SK-N-SH (cell line): ENCODE measurements at places on chromosomes 13 and 19.

DNA sequence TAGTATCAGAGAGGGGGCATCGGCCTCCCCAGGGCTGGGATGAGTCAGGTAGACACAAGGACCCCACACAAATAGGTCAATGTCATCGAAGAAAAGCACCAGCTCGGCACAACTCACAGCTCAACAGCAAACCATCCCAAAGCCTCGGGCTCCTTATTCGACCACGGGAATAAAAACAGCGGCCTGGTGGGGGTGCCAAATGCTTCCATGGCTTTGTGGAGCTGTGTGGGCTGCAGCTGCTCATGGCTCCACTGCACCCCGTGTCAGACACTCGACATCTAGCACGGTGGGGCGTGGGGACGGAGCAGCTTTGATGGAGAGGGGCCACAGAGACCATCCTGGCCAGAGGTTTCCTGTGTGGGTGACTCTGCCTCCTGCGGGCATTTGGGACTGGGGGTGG, 212.5 kb upstream of the SOX1 start:
- no peak for DNase-seq

- no peak for DNase-seq
Observed at GRCh38 chr13:90511903-90512302, 835.6 kb upstream of the MIR17HG start.

GRCh38 chr13:107778094-107778493, 437.2 kb downstream of the LIG4 start:
- peak; percentile 12 for DNase-seq

DNA sequence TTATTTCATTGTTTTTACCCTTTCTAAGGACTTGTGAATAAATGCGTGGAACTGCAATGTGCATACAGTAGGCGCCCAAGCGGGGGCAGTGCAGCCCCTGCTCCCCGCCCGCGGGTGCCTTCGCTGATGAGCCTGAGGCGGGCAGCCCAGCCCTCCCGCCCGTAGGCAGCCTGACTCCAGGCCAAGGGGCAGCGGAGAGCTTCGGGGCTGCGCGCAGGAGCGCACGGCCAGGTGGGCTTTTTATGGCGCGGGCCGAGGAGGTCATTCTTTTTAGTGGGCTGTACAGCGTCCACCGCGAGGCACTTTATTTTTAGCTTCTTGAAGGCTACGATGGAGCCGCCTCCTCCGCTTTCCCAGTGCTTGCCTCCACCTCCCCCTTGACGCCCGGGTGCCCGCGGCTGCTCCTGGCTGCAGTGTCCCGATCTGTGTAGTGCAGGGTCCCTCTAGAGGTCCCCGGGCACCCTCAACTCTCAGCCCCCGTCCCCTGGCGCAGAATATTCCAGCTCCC, 60.5 kb downstream of the CCNE1 start:
- peak; percentile 49 for DNase-seq

DNA sequence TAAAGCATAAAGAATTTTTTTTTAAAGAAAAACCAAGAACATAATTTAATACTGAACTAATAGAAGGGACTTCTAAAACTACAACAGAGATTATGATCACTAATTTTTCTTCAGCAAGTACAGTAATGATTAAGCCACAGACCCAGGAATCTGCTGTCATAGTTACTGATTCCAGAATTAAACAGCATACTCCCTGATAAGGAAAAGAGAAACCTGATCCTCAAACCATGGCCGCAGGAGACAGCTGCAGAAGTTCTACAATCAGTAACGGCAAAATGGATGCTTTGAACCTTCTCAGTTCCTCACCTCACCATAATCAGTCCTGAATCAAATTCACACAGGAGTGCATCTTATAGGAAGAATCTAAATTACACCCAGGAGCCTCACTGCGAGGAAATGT, 939.0 kb upstream of the SLITRK1 start:
- DNase-seq, result peak; percentile 25

- no peak for DNase-seq
Observed at GRCh38 chr19:28492201-28492600, 720.8 kb downstream of the UQCRFS1 start.

DNA sequence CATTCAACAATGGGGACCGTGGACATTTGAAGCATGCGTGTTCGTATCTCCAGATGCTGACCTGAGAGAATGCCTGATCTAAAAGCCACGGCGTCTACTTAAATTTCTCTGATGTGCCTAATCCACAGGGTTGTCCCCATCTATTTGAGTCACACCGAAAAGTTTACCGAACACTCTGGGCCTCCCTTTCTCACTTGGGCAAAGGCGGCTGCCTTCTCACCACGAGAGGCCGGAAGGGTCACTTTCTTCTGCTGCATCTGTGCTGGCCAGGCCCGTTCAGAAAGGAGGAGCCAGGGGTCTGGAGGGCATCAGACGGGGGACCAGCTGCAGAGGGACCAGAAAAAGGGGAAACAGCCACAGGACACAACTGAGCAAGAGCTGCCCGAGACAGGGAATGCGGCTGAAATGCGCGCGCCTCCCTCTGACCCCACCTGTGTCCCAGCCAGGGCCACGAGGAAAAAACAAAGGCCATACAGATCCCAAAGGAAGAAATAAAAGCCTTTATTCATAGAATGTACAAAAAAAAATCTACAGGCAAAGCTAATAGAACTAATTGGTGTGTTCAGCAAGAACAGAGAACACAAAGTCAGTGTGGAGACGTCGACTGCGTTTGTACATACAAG, 71.3 kb upstream of the C13orf46 start:
- DNase-seq, result no peak

DNA sequence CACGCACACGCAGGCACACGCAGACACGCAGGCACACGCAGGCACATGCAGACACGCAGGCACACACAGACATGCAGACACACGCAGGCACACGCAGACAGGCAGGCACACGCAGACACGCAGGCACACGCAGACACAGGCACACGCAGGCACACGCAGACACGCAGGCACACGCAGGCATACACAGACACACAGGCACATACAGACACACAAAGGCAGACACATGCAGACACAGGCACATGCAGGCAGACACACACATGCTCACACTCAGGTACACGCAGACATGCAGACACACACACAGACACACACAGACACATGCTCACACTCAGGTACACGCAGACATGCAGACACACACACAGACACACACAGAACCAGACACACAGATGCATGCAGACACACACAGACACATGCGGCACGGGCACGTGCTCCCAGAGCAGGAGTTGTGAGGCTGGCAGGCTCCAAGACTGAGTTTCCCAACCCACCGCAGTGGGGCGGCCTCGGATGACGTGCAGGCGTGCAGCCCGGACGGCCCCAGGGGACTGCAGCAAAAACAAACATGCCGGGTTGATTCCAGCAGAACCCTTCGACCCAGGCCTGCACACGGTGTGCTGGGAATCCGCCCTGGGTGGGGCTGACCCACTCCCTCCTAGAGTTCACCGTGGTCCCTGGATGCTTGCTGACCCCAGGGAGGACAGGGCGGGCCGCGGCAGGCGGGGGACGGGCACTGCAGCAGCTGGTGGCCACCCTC, 100.0 kb downstream of the GADD45B start:
- peak; percentile 53 for DNase-seq

- DNase-seq, result no peak
Observed at GRCh38 chr13:46031581-46032263, 20.8 kb downstream of the ZC3H13 start.

- no peak for DNase-seq
Observed at GRCh38 chr19:18541992-18542940, 1.1 kb downstream of the FKBP8 start.

GRCh38 chr13:31209172-31209840, 9.5 kb downstream of the B3GLCT start:
- DNase-seq, result peak; percentile 83

- no peak for DNase-seq
Observed at GRCh38 chr13:41402691-41403511, 54.4 kb upstream of the RGCC start.

GRCh38 chr19:17943274-17944221, 10.7 kb downstream of the CCDC124 start:
- DNase-seq, result no peak

GRCh38 chr19:40219721-40220276, 1.6 kb upstream of the TTC9B start:
- no peak for DNase-seq

- DNase-seq, result peak; percentile 77
Observed at GRCh38 chr19:17647071-17648020, 40.8 kb downstream of the UNC13A start.

GRCh38 chr13:52394586-52394985, 11.4 kb downstream of the THSD1 start:
- no peak for DNase-seq

GRCh38 chr19:10835089-10835753, 791 bp downstream of the TMED1 start:
- no peak for DNase-seq

DNA sequence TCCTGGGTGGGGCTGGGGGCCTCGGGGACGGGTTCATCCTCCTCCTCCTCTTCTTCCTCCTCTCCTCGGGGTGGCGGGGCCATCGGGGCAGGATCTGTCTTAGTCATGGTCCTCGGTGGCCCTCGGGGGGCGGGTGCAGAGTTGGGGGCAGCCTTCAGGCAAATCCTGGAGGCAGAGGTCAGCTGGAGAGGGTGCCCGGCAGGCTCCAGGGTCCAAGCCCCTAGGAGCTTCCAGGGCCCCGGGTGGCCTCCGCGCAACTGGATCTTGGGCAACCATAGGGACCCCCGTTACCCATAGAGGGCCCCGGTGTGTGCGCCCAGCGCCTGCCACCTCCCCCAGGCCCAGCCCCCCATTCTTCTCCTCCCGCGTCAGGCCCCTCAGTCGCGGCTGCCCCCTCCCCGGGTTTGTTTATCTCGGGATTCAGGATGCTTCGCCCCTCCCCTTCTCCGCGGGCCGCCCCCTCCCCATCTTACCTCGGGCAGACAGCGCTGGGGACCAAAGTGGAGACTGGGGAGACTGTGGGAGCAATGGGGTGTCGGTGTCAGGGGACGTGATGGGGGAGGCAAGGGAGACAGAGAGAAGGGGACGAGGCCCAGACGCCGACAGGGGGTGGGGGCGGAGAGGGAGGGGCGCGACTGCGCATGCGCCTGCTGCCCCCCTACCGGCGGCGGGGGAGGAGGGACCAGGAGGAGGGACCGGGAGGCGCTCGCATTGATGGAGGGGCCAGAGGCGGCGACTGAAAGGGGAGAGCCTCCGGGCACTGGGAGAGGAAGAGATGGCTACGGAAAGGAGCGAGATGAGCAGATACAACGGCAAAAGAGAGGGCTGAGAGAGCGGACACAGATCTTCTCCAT, at the start of gene CLIP3:
CLIP3 (minus strand) TSS at position 623 of the 854 bp plus-strand sequence; CDS start at position 107, 516 bp downstream.
- DNase-seq, result peak; percentile 100

GRCh38 chr13:111219950-111220349, 100.5 kb upstream of the TEX29 start:
- DNase-seq, result no peak

DNA sequence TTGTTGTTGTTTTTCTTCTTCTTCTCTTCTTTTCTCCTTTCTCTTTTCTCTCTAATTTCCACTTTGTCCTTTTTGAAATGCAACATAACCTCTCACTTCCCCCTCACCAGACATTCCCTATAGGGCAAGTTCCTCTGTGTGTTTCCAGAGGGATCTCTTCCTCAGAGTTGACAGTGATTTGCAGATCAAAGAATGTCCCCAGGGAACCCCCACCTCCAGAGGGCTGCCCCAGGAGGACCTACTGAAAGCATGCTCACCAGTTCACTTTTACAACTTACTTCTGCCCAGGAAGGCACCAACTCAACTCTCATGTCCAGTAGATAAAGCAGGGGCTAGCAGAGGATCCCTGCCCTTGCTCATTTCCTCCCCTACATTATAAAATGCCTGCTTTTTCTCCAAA, 1648.0 kb downstream of the PCDH9 start:
- no peak for DNase-seq

DNA sequence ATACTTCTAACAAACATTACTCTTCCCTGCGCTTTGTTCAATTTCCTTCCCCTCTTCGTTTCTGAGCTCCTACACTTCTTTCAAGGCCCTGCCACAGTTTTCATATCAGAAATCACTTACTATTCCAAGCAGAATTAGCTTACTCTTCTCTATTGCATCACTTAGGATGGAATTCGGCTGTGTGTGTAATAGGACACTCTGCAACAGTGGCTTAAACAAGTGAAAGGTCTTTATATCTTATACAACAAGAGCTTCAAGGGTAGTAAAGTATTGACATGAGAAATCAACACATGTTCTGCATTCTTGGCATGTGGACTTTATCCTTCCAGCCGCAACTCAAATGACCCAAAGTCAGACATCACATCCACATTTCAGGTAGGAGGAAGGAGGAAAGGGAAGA, 279.6 kb downstream of the PCDH20 start:
- DNase-seq, result no peak

- peak; percentile 24 for DNase-seq
Observed at GRCh38 chr13:79647533-79647932, 166.6 kb downstream of the NDFIP2 start.

DNA sequence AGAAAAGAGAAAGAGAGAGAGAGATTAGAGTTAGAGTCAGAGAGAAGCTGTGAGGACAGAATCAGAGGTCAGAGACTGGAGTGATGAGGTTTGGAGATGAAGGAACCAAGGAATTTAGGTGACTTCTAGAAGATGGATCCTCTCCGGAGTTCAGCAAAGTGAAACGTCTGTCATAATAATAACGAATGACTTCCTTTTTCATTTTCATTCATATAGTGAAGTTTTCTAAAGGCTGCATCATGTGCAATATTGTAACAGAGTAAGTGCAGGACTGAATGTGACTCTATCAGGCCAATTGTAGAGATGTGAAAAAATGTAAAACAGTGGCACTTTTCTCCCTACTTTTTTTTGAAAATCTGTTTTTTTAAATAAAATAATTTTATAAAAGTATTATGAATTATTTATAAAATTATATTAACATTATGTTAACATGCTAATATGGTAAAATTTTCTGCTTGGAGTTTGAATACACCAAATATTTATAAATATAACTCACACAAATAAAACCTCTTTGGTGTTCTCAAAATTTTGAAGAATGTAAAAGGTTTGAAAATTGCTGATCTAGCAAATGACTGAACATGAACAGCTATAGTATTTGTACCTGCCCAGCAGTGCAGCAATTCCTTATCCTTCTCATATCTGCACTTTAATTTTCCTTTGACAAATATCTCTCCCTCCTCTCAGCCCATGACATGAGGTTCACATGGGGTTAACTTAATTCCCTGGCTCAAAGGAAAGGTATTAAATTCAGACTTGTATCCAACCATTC, 4.2 kb upstream of the TNFSF11 start:
- no peak for DNase-seq

- DNase-seq, result no peak
Observed at GRCh38 chr13:30364876-30365275, 57.4 kb upstream of the UBE2L5 start.

DNA sequence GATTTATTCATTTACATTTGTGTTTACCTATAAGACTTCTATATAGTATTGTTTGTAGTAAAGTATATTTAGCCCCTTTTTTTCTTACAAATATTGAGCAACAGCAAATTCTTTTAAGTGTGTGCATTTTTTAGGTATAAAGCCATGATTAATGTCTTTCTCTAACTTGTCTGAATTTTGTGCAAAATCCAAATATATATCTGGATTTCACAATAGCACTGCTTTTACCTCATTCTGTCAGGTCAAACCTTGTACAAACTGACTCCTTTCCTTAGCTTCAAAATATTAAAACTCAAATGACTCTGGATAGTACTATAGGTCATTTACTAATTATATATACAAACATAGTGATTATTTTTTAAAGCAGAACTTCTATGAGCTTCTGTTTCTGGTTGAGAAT, 563.0 kb upstream of the SPRY2 start:
- no peak for DNase-seq
